ENCODE measurements at places on chromosomes 13 and 19. TPM values are rescaled to one million over a fixed set of nuclear protein-coding genes. Genes with fewer than 3 reads are reported as not detected.

Gene LGI4
- 0.13 TPM for total RNA-seq

Gene C13orf46
- total RNA-seq = 0.07 TPM

Gene SRRM5
- total RNA-seq = 0.80 TPM

Gene ZNF738
- 0.42 TPM for total RNA-seq

Gene ZNF610
- total RNA-seq = not detected

Gene RAB8A
- total RNA-seq = 52.4 TPM

Gene PDE4A
- 4.5 TPM for total RNA-seq

Gene SLC39A3
- total RNA-seq = 23.2 TPM

Gene WASF3
- total RNA-seq = 0.14 TPM

Gene RNF113B
- not detected for total RNA-seq

Gene ADGRL1
- 5.2 TPM for total RNA-seq

All from A549 treated with GW870086 at 1 μM for 4 hours (cell line).